ENCODE measurements at places on chromosomes 11 and 22.

DNA sequence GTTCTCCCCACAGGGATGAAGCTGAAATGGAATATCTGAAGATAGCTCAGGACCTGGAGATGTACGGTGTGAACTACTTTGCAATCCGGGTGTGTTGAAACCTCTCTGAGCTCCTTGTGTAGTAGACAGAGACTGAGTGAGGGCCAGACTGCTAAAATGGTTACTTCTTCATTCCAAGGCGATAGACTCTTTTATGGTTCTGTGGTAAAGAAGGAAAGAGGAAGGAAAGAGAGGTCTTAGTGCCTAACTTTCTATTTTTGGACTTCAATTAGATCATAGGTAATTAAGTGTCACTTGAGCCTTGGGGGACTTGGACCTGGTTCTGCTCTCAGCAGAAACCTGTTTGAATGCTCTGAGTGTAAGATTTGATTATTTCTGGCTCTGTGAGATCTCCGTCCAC lies 54.7 kb downstream of the NF2 start:
- DNase-seq = no peak

DNA sequence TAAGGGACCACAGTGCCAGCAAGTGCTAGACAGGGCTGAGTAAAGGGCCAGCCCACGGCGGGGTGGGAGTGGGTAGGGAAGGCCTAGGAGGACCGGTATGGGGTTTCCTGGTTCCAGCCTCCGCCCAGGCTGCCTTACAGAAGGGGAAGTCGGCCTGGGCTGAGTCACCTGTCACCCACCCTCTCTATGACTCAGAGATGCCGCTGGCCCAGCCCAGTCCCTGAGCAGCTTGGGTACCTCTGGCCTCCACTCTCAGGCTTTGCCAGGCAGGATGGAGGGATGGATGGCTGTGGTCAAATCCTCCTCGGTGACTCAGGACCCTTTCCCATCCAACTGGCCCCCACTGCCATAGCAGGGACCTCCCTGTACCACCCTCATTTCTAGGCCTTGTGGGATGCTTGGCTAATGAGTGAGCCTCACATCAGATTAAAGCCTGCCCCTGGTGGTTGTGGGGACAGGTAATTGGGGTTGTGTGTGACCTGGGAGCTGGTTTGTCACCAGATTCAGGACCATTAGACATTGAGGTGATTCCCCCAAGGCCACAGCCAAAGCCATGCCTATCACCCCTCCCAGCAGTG lies 13.9 kb downstream of the SLC35E4 start:
- DNase-seq = peak; percentile 45

DNA sequence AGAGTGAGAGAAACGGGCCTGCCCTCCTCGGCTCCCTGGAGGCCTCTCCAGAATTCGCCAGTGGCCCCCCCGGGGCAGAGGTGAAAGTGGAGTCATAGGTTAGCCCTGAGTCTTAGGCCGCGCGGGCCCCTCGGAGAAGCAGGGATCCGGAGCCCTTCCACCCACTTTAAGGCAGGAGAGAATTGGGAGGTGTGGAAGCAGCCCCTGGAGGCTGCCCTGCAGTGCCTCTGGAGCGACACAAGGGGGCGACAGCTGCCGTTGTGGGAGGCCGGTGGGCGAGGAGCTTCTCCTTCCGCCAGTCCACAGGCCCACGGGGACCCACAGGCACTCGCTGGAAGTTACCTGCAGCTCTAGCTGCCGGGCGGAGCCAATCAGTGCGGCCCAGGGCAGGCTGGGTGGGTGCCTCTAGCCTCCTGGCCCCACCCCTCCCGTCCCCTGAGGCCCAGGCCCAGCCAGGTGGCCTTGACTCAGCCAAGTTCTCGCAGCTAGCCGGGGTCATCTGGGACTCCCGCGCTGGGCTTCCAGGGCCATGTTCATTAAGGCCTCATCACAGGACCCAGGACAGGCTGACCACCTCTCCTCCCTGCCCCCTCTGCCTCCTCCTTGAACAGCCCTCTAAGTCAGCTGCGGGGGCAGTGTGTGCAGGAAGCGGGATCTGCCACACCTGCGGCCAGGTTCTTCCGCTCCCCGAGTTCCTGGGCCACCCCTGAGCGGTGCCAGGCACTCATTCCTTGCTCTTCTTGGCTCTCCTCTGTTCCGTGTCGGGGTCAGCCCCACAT lies 5.0 kb downstream of the DGKZ start:
- DNase-seq = peak; percentile 80

GRCh38 chr11:121483805-121484480 lies 31.2 kb upstream of the SORL1-AS1 start:
- no peak for DNase-seq

GRCh38 chr11:67409781-67410368 lies 5.6 kb upstream of the CARNS1 start:
- DNase-seq = no peak

GRCh38 chr11:70128435-70128906 lies 50.4 kb downstream of the ANO1 start:
- DNase-seq = no peak

DNA sequence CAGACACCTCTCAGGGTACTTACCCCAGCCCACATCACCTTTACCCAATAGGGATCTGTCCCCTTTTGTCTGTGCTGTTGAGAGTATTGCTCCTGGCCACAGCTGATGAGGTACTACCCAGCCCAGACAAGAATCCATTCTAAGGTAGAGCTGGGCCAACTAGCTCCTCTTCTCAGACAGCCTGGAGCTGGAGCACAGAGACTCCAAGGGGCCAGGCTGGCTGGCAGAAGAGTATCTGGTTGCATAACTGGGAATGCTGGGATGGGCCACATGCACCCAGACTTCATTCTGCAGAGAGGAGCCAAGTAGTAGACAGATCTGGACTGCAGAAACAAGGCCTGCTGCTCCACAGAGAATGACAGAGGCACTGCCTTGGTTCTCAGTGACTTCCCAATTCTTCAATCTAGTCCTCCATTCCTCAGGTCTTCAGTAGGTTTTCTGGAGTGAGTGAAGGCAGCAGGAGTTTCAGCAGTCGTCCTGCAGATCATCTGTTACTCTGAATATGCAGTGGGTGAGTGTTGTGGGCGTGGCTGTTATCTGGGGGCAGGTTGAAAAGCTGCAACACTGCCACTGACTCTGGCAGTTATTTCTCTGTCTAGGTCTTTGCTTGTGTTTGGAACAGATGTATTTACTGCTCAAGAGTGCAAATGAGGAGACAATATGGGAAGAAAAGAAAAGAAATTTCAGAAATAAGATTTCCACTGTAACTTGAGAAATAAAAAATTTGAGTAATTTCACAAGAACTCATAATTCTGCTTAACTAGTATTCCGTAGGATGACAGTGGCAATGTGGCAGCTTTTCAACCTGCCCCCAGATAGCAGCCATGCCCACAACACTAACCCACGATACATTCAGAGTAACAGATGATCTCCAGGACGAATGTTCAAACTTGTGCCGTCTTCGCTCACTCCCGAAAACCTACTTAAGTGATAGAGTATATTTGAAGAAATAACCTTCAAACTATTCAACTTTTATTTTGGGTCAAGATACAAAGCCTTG lies 34.9 kb downstream of the MAPK1 start:
- no peak for DNase-seq
